ENCODE measurements at places on chromosomes 7 and 10.

- DNase-seq = no peak
Measured at GRCh38 chr7:8056439-8056838, 87.8 kb downstream of the GLCCI1 start.

DNA sequence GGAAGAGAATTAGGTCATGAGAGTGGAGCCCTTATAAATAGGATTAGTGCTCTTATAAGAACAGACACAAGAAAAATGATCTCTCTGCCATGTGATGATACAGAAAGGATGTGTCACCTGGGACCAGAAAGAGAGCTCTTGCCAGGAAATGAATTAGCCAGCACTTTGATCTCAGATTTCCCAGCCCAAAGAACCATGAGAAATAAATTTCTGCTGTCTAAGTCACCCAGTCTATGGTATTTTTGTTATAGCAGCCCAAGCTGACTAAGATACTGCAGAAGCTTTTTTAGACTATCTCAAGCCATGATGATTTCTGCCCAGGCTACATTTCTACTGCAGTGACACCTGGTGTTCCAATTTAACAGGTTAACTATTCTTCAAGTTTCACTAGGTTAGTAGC lies 84.8 kb downstream of the RSU1 start:
- DNase-seq = no peak

DNA sequence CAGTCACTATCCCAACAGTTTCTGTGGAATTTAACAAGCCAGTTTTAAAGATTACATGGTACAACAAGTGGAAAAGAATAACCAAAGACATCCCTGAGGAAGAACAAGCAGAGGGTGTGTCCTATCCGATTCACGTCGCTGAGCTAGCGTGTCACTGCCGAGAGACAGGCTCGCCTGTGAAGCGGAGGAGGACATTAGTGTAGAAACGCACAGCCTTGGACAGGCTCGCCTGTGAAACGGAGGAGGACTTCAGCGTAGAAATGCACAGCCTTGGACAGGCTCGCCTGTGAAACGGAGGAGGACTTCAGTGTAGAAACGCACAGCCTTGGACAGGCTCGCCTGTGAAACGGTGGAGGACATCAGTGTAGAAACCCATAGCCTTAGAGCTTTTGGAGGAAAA lies 52.7 kb upstream of the INPP5A start:
- DNase-seq = no peak

DNA sequence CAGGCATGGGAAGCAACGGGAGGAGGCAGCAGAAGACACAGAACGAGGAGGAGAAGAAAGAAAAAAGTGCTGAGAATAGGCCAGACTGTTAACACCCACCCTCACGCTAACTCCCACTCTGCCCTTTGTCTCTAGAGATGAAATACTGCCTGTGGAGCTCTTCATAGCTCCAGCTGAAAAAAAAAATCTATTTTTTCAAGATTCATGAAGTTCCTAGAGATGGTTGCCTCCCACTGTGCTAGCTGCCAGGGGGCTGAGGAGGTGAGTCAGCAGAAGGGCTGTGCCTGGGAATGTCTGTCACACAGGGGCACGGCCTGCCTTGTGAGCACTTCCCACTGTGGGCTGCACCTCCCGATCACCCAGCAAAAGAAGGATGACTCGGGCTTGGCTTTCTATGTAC lies 144.5 kb downstream of the RNF216 start:
- no peak for DNase-seq

DNA sequence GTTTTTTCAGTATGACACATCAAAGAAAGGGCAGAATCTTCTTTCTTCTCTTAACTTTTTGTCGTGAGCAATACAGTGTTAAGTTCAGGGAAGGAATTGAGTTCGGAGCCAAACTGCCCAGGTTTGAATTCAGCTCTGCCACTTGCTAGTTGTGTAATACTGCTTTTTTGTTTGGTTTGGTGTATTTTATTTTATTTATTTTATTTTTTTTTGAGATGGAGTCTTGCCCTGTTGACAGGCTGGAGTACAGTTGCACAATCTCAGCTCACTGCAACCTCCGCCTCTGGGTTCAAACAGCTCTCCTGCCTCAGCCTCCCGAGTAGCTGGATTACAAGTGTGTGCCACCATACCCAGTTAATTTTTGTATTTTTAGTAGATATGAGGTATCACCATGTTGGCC lies 539.8 kb upstream of the GALNT17 start:
- DNase-seq = no peak

DNA sequence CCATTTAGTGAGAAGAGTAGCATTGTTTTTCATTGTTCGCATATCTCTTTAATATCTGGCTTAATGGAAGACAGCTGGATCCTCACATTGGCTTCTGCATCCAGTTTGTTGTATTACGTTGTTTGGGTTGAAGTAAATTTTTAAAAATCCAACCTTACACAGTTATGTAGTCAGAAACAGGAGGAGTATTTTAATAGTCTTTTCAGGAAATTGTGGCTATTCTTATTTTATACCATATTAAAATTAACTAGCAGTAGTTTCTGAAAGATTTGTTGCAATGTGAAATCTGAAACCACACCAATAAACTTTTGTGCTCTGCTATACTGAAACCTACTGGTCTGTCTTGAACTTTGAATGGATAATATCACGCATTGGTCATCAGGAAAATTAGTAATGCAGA lies 27.9 kb downstream of the MYPN start:
- DNase-seq = no peak

- no peak for DNase-seq
Measured at GRCh38 chr7:121689749-121690148, 183.2 kb upstream of the PTPRZ1 start.

- DNase-seq = no peak
Measured at GRCh38 chr10:80457554-80458262, 3.6 kb downstream of the TSPAN14 start.

DNA sequence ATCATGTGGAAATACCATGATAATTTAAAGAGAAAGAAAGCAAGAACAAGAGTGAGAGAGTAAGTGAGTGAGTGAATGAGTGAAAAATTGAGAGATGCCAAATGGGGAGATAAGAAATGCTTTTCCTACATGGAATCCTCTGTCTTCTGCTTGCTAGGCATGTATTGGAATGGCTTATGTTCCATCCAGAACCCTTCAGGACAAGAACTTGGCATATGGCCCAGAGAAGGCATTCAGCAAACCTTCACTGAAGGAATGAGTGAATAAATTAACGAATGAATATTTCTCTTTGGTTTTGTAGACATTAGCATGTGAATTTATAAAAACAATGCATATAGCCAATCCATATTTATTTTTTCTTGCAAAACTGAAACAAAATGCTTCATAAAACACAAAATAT lies 162.2 kb downstream of the LRRTM3 start:
- DNase-seq = no peak

Measured in GM10248 (cell line).